ENCODE measurements at places on chromosomes 4 and X.

DNA sequence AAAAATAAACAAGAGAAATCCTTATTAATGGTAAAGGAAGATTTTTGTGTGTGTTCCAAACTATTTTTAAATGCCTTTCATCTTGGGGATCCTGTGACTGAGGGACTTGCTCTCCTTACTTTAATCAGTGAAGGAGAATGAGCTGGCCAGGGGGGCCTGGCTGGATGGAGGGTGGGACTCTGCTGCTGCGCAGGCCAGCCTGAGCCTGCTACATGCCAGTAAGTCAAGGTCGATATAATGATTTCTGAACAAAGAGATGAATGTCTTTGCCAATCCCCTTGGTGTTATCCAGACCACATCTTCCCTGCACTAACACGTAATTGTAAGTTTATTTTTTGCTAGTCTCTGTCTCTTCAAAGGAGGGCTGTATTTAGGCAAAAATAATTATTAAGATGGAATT, 1679.2 kb upstream of the TENM3 start:
- no peak for DNase-seq

GRCh38 chrX:15206306-15206705, 63.6 kb downstream of the ASB9 start:
- DNase-seq, result no peak

- no peak for DNase-seq
Observed at GRCh38 chr4:107212565-107212964, 176.5 kb upstream of the DKK2 start.

DNA sequence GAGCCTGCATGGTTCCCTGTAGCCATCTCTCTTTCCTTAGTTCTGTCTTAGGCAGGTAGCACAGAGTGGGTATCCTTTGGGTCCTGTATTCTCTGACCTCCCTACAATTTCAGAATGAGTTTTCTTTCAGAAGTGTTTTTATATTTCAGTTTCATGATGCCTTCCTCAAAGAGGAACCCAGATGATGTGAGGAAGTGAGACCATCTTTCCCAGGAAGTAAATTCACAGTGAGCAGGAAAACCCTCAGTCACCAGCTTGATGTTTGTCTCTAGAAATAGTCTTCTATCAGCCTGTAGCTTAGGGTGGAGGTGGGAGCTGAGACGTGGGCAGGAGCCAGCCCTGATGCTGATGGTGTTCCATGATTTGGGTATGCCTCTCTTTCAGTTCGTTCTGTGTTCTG, 16.9 kb downstream of the PLAC1 start:
- DNase-seq, result no peak
